Activated CD4-positive, alpha-beta T cell treated with anti-CD3 and anti-CD28 coated beads, Interleukin-2, Interleukin-4, amounts not matched to agents 100 ng/mL and 50 ng/mL, durations not matched to agents 16 hours and 8 hours (primary cell): ENCODE measurements at places on chromosomes 13 and 19.

- no peak for DNase-seq
Observed at GRCh38 chr19:10514211-10515145, 2.8 kb downstream of the S1PR5 start.

DNA sequence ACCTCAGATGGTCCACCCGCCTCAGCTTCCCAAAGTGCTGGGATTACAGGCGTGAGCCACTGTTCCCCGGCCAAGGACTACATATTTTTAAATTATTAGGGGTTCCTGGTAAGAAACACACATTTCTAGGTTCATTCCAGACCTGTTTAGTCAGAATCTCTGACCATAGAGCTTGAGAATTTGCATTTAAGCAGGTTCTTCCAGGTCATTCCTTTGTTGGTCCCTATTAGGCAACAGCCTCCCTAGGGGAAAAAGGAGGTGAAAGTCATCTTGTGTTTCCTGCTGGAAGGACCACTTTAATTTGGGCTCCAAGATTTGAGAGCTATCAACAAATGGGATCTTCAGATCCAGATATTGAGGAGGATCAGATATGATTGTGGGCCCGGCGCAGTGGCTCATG, 16.3 kb downstream of the S1PR2 start:
- DNase-seq = no peak

- no peak for DNase-seq
Observed at GRCh38 chr13:79492313-79492798, 11.4 kb downstream of the NDFIP2 start.

DNA sequence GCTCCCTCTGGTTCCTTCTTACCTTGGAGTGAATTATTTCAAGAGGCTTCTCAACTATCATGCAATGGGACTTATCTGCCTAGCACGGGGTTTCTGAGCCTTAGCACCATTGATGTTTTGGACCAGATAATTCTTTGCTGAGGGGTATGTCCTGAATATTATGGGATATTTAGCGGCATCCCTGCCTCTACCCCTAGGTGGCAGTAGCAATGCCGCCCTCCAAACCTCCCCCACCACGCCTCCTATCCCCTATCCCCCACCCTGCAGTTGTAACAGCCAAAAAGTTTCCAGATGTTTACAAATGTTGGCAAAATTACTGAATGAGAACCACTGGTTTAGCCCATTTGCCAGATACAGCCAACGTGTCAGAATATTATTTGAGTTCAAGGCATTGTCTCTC, 125.5 kb downstream of the POSTN start:
- DNase-seq = no peak

- DNase-seq = no peak
Observed at GRCh38 chr19:33535226-33535625, 13.6 kb upstream of the PEPD start.

- DNase-seq = no peak
Observed at GRCh38 chr19:56732976-56733375, 61.4 kb upstream of the ZNF835 start.

GRCh38 chr19:5967571-5967970, 10.4 kb downstream of the RANBP3 start:
- no peak for DNase-seq

DNA sequence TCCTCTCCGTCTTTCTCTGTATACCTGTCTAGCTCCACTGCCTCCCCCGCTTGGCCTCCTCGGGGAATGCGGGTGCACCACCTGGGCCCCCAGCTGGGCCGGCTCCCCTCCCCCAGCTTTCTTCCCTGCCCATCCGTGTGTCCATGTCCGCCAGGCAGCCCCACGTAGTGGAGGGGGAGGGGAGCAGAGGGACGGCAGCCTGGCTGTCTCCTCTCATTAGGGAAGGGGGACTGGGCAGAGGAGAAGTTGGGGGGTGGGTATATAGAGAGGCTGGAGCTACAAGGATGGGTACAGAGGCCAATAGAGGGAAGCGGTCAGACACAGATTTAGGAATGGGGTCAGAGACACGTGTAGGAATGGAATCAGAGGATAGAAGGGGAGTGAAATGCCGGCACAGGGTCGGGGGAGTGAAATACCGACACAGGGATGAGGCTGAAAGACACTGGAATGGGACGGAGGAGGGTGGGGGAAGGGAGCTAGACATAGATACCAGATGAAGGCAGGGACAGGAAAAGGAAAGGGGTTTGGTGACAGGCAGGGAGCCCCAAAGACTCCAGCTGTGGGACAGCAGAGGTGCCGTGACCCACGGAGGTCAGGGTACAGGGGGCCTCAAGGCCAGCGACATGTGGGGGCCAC, 2.8 kb downstream of the NECTIN2 start:
- DNase-seq = no peak

DNA sequence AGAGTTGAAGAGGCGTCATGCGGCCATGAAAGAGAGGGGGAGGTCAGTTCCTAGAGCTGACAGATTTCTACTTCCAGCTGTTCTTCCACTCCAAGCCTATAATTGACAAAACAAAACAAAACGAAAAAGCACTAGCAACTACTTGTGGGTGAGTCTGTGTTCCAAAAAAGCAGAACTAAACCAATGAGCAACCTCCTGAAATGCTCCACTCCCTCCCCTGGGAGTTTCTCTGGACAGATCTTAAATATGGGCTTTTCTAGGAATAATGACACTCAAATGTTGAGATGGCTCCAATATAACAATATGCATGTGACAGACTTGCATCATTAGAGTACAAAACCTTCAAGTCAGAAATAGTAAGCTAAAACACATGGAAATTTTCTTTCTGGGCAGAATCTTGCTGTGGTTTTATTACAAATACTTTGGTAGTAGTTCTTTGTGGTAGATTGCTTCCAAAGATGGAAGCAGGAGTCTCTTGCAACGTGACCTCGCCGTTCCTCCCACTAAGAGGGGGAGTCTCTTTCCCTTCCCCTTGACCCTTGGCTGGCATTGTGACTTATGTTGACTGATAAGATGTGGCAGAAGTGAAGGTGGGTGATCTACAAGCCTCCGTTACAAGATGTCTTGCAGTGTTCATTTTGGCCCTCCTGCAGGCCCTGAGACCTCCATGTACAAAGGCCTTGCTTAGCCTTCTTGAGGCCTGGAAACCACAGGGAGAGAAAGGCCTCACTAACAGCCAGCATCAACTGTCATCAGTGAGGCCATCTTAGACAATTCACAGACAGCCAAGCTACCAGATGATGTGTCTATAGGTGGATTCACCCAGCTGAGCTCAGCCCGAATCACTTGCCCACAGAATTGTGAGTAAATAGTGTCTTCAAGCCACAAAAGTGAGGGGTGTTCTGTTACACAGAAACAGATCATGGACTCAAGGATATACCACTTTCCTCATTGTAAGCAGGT, 173.1 kb upstream of the RFC3 start:
- no peak for DNase-seq

DNA sequence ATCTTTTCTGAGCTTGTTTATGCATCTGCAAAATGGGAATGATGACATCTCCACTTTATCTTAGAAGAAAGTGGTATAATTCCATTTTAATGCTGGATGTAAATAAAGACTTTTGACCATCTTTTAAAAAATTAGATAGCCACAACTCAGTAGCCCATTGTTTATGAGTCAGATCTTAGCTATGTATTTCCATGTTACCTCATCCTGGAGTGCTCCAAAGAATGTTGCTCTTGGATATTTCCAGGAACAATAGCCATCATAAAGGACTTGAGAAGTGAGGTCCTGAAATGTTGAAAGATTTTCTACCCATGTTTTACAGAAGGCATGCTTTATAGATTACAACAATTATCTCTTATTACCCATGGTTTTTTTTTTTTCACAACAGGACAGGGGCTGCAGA, 229.3 kb upstream of the EDNRB start:
- DNase-seq = no peak

GRCh38 chr19:48511800-48512503, at the start of gene LMTK3:
Gene LMTK3, minus strand, starts transcription at chr19:48511835. Its CDS starts 259 bp downstream, at chr19:48511576.
- peak; percentile 68 for DNase-seq

GRCh38 chr19:30528919-30529318, 156.7 kb downstream of the ZNF536 start:
- no peak for DNase-seq

- DNase-seq = no peak
Observed at GRCh38 chr13:24921003-24921402, 157.0 kb downstream of the RNF17 start.

DNA sequence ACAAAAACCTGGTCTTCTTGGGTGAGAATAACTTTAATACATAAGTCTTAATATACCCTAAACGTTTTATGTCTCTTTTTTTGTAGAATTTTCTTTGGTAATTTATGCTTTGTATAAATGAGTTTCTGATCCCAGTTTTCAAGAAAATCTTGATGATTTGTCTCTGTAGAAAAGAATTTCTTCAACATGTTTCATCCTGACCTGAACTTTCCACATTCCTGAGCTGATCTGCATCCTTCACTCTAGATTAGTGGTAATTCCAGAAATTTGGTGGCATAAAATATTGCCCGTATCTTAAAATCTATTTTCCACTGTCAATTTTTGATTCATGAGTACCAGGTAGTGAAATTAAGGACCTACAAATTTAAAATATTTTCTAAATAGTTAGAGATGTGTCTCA, 16.3 kb downstream of the ZNF714 start:
- no peak for DNase-seq

DNA sequence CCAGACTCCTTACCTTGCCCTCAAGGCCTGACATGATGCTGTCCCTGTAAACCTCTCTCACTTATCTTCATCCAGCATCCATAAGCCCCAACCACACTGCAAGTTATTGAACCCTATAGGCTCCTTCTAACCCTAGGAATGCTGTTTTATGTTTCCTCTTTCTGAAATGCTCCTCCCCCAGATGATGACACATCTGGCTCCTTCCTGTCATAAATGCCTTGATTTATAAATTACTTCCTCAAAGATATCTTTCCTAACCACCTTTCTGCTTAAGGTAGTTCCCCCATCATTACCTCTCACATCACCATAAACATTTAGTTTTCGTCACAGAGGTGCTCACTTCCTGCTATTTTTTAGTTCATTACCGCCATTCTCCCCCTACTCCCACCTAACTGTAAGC, 12.3 kb downstream of the RUBCNL start:
- no peak for DNase-seq

DNA sequence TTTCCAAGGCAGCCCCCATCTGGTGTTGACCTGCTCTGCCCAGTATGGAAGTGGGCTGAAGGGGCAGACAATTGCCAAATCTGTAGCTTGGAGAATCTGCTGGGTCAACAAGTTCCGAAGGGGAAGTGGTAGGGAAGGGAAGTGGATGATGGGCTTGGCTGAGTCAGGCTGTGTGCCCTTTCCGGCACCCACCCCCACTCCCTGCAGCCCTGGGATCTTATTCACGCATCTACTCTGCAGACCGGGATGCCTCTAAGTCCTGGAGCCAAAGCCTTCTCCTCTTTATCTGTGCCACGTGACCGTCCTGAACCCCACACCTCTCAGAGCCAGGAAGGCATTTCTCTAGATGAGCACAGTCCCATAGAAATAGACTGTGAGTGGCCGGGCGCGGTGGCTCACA, 7.5 kb upstream of the C5AR2 start:
- DNase-seq = no peak

- no peak for DNase-seq
Observed at GRCh38 chr13:41079725-41080124, 18.4 kb downstream of the WBP4 start.

- DNase-seq = no peak
Observed at GRCh38 chr13:31967155-31967554, 64.4 kb upstream of the FRY start.

DNA sequence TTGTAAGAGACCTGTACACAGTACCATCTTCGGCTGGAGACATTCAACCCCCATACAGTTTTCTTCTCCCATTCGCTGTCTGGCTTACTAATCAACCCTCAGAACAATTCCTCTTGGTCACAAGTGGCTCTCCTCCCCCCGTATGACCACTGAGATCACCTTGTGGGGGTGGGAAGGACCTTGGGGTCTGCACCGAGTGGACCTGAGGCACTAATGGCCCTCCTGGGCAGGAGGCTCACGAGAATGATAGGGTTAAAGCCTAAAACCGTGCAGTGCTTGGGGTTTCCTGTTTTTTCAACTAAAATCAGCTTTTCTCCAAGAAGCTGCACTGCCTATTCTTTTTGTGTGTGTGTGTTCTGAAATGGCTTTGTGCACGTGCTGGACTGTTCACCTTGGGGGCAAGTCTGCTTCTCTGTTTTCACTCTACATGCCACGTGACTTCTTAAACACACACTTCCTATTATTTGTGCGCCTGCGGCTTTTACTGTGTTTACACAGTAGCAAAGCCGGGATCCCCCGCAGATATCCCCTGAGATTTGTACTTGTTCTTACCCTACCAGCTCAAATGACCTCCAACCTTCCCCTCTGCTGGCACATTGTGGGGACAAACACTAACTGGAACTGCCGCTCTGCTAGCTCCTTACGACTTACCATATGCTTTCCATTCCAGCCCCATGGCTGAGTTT, 12.3 kb downstream of the RBM26 start:
- peak; percentile 29 for DNase-seq

DNA sequence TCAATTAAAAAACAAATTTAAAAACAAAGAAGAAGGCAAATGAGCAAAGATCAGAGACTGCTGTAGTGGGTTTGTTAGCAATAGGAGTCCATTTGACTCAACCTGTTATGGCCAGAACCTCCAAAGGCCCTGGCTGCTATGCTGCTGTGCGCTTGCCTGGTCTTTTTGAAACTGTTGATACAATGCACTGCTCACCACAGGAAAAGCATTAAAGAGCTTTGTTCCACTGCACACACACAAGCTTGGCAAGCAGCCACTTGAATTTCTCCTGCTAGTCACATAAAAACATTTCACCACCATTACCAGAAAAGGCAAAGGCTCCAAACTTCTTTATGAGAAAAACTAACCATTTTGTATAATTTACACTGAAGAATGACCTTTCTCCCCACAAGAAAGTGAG, 132.2 kb downstream of the FREM2 start:
- no peak for DNase-seq

DNA sequence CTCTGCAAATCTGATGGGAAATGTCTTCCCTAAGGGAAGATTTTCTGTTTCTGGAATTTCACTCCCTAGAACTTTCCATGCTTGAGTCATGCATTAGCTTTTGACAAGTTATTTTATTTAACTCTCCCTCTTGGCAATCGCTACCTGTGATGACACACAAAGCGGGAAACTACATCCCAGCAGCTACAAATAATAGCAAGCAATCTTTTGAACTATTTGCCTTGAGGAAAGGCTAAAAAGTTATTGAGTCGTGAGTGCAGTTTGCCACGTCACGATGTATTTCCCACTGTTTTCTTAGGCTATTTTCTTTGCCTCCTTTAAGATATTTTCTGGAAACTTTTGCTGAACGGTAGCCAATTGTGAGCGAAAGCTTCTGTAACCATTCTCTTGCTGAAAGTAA, 353.3 kb upstream of the HTR2A start:
- no peak for DNase-seq

DNA sequence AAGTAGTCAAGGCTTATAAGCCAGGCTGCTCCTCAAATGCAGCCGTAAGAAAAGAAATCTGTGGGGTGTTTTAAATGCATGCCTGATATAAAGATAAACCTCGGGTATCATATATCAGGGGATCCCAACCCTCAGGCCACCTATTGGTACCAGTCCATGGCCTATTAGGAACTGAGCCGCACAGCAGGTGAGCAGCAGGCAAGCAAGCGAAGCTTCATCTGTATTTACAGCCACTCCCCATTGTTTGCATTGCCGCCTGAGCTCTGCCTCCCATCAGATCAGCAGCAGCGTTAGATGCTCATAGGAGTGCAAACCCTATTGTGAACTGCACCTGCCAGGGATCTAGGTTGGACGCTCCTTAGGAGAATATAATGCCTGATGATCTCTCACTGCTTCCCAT, 233.5 kb upstream of the SERP2 start:
- no peak for DNase-seq
